ENCODE measurements at places on chromosomes 1 and 21. TPM values are rescaled to one million over a fixed set of nuclear protein-coding genes. Genes with fewer than 3 reads are reported as not detected.

The VANGL2 gene
- 0.10 TPM for total RNA-seq

The SSX2IP gene
- 81.8 TPM for total RNA-seq

The CD1E gene
- total RNA-seq, result not detected

The LCE1D gene
- not detected for total RNA-seq

The VPS72 gene
- 71.5 TPM for total RNA-seq

The TAS1R1 gene
- not detected for total RNA-seq

The INSRR gene
- total RNA-seq, result not detected

The LCE3E gene
- total RNA-seq, result not detected

The COL16A1 gene
- total RNA-seq, result 7.6 TPM

The NPHS2 gene
- not detected for total RNA-seq

The KCND3 gene
- not detected for total RNA-seq

The KCNE2 gene
- not detected for total RNA-seq

The CLCA4 gene
- total RNA-seq, result 0.08 TPM

DNA sequence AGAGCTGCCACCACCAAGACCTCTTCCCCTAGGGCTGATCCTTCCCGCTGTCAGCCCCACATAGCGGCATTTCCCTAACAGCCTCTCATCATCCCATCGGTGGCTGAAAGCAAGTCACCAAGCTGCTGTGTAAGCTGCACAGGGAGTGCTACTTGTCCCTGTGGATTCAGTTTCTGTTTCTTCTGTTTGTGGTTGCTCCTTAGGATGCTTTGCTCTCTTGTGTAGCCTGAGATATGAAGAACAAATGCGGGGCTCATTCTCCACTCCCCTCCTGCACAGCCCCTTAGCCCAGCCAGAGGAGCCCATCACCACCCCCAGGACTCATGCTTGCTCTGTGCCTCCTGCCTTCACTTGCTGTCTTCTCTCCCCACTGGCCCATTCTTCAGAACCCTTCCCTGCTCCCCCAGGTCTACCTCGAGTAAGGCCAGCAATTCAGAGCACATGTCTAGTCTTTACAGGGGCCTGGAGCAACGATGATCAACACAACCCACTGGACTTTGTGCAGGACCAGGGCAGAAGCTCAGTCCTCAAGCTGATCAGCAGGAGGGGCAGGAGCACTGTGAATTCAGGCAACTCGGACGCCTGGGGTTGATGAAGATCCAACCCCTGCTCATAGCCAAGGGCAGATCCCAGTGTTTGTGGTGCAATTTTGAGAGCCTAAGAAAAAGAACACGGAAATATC is 82.6 kb upstream of the GALNT2 start:
- no peak for DNase-seq

- DNase-seq, result no peak
These were observed 44.1 kb downstream of the SLC5A9 start for GRCh38 chr1:48266576-48266975.

DNA sequence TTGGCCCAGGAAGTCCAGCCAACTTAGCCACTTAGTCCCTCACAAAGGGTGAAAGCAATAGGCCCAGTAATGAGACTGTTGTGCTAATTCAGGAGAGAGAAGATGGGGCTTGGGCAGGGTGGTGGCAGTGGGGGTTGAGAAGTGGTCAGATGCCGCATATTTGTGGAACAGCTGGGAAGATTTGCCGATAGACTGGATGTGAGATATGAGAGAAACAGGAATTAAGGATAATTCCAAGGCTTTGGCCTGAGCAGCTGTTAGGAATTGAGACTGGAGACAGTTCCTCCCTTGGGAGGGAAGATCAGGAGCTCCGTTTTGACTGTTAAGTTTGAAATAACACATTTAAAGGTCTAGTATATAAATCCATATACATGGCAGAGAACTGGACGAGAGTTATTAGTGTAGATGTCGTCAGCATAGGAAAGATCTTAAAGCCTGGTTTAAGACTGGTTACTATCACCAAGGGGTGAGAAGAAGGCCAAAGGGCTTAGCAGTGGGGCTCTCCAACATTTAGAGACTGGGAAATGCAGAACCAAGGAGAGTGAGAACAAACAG is 323.7 kb upstream of the FAM78B start:
- no peak for DNase-seq

GRCh38 chr1:42735477-42736105 is 4.4 kb downstream of the CLDN19 start:
- no peak for DNase-seq

GRCh38 chr1:172670791-172671190 is 11.9 kb downstream of the FASLG start:
- DNase-seq, result no peak

DNA sequence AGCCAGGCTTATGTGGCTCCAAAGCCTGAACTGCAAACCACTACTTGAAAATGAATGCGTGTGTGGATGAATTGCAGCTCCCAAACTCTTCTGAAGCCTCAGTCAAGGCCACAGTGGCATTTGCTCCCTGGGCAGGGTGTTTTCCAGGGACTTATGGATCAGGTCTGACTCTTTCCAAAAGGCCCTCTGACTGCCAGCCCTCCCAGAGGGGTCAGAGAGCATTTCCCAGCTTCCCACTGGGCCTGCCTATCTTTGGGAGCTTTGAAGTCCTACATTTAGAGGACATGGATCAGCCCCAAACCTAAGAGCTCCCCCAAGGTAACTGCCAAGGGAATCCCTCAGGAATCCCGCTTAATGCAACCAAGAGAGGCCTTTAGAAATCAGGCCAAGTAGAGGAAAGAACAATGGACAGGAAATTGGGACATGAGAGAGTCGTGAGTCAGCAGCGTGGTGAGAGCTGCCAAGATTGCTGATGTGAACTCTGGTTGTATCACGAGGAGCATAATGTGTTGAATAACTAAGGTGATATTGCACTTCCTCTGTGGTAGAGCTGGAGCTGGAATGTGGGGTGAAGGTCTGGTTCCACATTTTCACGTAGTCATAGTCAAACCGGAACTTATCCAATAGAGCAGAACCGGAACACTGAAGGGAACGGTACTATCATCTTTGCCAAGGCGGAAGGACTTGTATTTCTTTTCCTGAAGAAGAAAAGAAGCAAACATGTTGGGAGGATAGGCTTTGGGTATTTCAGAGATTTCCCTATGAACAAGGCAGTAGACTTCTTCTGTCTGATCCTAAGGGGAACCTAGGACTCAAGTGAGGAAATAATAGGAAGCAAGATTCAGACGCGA is 99.4 kb upstream of the JUN start:
- peak; percentile 91 for DNase-seq

DNA sequence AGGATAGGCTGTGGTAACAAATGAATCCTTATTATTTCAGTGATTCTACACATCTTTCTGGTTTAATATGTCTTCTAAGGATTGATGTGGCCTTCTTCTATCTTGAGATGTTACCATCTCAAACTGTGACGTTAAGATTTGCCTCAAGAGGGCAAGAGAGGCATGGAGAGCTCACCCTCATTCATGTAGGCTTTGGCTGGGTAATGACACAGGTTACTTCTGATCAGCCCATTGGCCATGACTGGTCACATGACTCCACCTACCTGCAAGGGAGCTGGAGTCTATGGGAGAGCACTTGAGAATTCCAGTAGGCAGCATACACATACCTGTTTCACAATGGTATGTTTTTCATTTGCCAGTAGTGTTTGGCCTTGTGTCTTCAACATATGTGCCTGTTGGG is 30.0 kb downstream of the CACHD1 start:
- no peak for DNase-seq

- DNase-seq, result no peak
These were observed 316 bp downstream of the AP4B1 start for GRCh38 chr1:113904293-113904673.

GRCh38 chr1:171740987-171741871 is 636 bp downstream of the VAMP4 start:
- no peak for DNase-seq

DNA sequence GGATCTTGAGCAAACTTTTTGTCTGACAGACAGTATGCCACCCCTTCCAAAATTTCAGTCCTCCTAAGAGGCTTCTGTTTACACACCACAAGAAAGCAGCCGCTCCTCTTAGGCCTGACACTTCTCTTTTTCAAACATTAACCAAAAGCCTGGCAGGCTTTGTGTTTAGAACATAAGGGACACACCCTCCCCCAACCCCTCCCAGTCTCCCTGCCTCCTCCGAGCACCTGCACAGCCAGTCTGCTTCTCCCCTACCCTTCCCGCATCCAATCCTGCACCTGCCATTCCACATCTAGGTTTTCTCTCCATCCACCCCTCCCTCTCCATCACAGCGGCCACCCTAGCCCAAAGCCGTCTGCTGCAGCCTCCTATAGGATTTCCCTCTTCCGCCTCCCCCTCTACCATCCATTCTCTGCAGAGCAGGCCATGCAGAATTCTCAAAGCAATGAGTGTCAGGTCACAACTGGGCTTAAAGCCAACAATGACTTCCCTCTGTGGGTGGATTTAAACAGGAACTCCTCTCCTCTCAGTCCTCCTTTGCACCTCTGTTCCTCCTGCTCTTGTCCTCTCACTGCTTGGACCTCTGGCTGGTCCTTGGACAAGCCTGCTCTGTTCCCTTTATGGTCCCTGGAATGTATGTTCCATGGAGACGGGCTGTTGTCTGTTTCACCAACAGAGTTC is 478.2 kb downstream of the NPHP4 start:
- no peak for DNase-seq

DNA sequence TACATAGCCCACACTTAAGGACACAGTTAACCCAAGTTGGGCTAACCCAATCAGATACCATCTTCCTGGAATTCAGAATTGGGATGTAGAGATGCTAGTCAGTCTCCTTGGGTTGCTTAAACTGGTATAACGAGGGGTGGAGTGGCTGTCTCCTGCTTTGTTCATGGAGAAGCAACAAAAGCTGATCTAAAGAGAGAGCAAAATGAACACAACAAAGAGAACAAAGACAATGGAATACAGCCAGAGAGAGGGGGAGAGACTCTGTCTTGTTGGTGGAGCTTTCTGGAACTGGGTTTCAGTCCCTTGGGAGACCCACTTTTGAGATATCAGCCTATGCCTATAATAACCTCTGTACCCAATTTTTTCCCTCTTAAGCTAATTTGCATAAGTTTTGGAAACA is 138.1 kb downstream of the ATG4C start:
- DNase-seq, result no peak

DNA sequence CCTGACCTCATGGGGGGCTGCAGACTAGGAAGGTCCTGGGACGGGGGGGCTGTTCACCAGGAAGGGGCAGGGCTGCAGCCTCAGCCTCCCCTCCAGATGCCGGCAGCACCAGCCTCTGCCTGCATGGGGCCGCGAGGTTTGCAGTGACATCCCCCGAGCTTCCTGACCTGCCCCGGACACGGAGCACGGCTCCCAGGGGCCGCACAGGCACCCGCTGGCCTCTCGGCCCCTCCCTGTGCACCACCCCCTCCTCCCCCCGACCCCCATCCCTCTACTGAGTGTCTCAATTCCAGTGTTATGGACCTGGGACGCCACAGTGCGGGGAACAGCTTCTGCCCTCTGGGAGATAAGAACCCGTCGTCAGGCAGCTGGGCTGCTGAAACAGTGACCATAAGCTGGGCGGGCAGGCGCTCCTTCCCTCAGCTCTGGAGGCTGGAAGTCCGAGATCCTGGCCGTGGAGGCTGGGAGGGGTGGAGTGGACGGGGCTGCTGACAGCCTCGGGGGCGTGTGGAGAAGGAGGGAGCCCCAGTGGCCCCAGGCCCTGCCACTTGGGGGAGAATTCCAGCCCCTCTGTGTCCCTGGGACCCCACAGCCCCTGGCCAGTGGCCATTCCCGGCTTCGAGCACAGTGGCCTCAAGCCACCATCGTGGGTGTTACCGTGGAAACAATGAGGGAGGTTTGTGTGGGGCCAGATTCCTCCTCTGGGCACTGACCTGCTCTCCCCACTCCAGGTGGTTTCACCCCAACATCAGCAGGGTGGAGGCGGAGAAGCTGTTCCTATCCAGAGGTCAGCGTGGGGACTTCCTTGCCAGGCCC is 11.6 kb downstream of the RNF223 start:
- no peak for DNase-seq

DNA sequence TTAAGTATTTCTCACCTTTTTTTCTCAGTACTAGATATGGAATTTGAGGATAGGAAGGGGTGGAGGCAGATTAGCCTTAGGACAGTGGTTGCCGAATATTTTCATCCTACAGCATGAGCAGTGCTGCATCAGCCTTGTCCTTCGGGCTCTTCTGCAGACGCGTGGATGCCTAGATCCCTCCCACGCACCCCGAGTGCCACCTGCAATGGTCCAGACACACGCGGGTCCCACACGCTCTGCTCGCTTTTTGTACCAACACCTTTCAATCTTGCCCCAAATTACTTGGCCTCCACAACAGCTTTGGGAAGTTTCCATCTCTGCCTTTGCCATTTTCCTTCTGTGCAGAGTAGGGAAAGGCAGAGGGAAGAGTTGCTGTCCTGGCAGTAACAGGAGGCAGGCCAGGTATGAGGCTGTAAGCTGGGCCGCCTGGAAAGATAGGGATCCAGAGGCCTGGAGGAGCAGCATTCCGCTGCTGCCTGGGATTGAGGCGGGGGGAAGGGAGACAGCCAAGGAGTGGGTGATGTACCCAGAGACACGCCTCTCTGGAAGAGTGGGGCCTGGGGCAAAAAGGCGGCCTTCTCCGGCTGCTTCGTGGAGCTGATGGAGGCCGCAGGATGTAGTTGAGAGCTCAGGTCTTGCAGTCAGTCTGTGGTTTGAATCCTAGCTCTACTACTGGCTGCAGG is 467.7 kb downstream of the KIF26B start:
- DNase-seq, result no peak

DNA sequence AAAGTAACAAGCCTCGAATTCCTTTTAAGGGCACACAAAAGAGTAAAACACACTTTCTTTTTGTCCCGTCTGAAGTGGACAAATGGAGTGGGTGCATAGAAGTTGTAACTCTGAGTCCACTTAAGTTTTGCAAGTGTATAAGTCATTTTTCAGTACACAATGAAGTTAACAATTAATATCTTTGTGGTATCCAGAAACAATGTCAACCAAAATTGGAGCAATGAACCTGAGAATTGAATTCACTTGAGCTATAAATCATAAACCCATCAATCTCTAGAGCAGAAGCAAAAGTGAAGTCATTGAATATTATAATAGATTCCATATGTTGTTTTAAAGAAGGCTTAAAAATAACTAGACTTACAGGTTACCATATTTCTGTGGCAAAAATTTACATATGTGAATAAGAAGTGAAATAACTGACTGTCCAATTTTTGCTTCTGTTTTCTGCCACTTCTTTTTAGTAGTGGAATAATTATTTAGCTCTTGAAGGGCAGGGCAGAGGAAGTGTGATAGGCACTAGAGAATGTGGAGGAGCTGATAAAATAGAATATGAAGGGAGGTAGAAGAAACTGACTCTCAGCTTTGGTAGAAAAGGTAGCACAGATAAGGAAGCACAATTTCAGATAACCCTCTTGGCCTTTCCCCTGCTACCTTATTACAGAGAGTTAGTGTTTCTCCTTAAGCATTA is 73.9 kb upstream of the RGL1 start:
- no peak for DNase-seq

GRCh38 chr1:9746211-9746610 is 77.6 kb downstream of the CLSTN1 start:
- no peak for DNase-seq

- DNase-seq, result no peak
These were observed 1.7 kb downstream of the FMN2 start for GRCh38 chr1:240093120-240093961.

- DNase-seq, result peak; percentile 7
These were observed 15.5 kb downstream of the LRIF1 start for GRCh38 chr1:110948038-110948810.
